ENCODE measurements at places on chromosomes 12 and 14.

DNA sequence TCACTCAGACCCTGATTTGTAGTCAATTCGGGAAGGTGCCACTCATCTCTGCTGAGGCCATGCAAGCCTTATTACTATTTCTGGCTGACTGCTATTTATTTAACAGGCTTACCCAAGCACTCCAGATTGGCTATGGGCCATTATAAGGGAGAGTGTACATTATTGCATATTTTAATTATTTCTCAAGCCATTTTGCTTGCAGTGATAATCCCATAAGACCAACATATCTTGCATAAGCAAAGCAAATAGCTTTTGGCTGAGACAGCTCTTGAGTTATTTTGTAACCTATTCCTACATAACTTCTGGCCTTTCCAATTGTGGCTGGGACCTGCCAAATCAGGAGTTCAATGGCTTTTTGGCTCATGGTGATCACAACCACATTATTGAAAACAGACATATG is 509.6 kb upstream of the USP15 start:
- DNase-seq, result no peak

- no peak for DNase-seq
These were observed 22.1 kb downstream of the SCARB1 start for GRCh38 chr12:124841558-124841945.

DNA sequence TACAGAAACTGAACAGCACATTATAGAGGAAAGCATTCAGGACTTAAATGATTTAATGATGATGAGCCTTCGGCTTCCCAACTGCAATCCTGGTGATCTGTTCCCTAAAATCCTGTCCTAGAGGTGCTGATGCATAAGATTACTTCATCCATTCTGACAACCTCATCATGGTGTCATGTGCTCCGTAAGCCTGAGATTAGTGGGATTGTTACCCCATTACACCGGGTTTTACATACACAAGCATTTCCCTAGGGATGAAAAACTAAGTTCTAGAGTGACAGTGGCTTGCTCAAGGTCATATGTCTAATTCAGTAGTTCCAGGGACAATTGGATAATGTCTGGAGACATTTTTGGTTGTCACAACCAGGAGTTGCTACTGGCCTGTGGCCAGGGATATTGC is 2.5 kb upstream of the RNASE13 start:
- DNase-seq, result no peak

DNA sequence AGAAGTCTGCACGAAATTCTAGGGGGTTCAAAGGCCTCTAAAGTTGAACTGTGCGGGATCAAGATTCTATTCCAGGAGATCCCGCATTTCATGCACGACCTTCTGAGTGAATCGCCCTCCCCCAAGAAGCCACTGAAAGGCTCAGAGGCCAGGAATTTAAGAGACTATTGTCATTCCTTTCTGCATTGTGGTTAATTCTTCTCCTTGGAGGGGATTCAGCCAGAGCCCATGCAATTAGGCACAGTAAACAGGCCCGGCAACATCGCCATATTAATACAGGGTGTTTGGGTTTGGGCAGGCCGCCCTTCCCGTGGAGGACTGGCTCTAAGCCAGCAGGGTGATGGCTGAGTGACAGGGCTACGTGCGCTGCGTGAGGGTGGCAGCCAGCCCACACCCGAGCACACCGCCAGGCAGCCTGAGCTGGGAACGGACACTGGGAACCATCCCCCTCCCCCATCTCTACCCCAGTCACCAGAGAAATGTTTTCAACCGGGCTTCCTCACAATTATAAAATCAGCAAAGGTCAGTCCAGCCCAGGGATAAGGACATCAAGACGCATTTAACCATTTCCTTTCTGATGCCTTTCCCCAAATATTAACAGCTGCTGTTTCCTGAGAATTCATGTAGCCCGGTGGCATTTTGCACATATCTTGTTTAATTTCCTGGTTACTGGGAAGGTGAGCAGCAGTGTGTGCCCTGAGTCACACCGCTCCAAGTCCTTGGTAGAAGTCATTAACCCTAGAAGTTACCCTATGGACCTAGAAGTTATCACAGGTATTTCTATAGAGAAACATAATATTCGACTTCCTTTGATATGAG is 12.5 kb downstream of the EGLN3 start:
- DNase-seq, result no peak

GRCh38 chr14:68487805-68488590 is 304.9 kb downstream of the ZFP36L1 start:
- no peak for DNase-seq

GRCh38 chr14:72619881-72620280 is 274.0 kb downstream of the DPF3 start:
- no peak for DNase-seq

- DNase-seq, result peak; percentile 39
These were observed 61.4 kb downstream of the VWF start for GRCh38 chr12:6062757-6063735.

GRCh38 chr12:113314121-113314529 is 20.8 kb downstream of the SLC8B1 start:
- DNase-seq, result no peak

DNA sequence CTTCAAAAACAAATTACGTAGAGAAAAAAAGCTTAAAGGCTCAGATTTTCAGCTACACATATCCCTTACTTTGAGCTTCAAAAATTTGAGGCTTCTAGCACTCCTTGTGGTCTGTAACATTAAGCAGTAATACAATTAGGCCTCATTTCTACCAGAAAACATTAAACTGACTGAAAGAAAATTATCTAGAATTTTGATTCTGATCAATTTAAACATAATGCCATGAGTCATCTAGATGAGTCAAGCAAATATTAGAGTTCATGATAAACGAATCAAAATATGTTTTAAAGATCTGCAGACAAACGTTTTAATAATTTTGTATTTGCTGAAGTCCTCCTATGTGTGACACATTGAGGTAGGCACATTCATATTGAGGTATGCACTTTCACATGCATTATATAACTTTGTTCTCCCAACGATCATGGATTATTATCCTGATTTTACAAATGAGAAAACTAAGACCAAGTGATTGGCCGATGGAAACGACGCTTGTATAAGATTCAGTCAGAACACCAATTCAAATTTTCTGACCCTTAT is 4.3 kb downstream of the OSBPL8 start:
- peak; percentile 21 for DNase-seq

GRCh38 chr14:36430662-36431084 is 89.4 kb downstream of the NKX2-1 start:
- DNase-seq, result no peak

DNA sequence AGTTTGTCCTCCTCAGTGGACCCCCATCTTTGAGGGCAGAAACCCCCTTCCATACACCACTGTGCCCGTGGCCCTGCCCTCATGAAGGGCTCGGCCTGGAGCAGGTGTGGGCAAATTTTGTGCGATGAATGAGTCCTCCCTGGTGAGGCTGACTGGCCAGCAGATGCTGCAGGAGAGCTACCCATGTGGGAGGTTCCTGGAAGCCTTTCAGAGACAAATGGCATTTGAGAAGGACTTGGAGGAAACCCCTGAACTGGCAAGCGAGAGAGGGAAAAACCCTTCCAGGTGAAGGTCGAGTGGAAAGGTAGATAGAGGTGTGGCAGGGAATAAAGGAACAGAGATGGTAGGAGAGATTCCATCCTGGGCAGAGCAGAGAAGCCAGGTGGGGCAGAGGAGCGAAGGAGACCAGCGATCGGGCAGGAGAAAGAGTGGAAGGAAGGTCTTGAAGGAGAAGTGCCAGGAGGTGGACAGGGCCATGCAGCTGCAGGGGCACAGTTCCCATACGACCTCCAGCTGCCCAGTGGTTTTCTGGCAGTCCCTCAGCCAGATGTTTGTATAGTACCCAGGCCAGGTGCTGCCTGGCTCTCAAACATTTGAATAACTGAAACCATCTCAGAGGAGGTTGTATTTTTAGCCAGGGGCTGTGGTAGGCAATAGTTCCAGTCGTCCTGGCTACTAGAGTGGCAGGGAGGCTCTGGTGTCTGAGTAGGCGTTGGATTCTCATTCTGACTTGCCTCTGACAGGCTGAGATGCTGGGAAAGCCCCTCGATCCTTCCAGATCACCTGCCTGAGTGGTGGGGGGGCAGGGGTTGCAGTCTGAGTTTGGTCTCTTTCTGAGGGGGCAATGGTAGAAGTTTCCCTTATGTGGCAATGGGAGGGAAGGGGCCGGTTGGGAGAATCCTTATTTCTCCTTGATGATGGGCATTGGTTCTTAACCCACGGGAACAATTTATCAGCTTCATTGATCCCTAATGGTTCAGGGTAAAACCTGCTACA is 40.1 kb downstream of the FBXL14 start:
- no peak for DNase-seq

DNA sequence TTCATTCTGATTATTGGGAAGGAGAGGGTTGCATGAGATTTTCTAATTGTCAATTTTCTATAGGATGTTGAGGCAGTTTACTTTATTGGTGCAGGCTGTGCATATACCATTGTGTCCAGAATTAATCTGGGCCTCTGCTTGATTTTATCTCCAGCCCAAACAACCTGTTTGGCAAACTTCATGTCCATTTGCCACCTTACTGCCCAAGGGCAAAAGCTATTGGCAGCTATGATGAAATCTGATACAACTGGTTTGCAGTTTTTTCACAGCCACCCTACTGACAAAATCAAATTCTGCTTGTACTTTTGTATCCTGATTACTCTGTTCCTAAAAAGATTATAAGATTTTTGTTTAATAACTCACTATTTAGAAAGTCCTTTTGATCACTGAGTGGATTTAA is 789.2 kb upstream of the FBXO33 start:
- DNase-seq, result no peak

- DNase-seq, result no peak
These were observed 232.4 kb downstream of the AEBP2 start for GRCh38 chr12:19671695-19672094.

DNA sequence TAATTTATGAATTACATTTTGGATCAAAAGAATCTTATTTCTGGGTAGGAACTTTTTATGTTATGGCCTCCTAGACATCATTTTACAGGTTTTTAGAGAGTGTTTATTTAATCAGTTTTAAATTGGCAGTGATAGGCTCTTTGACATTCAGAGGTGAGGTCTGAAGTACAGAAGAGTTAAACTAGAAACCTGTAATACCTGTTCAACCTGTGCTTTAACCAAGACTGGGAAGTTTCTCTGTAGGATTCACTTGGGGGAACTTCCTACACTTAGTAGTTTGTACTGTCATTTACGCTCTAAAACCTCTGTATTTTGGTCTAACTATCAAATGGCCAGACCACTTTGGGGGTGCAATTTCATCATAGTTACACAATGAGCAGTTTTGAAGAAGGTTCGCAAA is 35.9 kb downstream of the PLEKHA5 start:
- DNase-seq, result no peak

- DNase-seq, result no peak
These were observed 18.9 kb upstream of the CFL2 start for GRCh38 chr14:34733245-34733644.

GRCh38 chr12:10067942-10068341 is 30.8 kb downstream of the CLEC1A start:
- DNase-seq, result no peak

GRCh38 chr12:105985383-105985782 is 153.4 kb downstream of the NUAK1 start:
- DNase-seq, result no peak

- DNase-seq, result no peak
These were observed 879 bp upstream of the HSPB8 start for GRCh38 chr12:119177724-119178380.

GRCh38 chr14:20179218-20179617 is 11.5 kb upstream of the OR11G2 start:
- no peak for DNase-seq

DNA sequence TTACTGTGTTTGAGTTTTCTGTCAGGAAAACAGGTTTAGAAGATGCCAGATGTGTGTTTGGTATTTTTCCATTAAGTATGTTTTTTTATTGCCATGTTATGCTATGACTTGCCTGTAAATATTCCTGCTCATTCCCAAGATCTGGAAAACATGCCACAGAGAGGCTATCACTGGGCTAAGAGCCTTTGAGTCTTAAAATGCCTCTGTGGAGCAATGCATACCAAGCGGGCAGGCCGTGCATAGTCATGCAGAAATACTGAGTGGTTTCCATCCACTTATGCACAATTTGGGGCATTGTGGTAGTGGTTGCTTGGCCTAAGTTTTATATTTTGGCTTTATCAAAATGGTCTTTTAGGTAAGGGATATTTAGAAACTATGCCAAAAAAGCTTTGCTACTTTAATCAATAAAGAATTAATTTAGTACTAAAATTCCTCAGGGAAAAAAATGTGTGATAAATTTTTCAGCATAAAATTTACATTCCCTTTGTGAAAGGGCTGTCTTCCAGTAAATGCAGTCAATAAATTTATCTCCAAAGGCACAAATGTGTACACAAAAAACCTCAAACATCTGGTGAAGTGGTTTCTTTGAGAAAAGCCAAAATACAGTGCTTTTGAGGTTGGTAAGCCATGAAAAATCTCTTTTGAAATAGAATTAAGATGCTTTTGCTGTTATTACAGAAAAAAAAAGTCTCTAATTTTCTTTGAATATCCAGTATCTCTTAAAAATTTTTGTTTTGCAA is 341.3 kb upstream of the FBXO33 start:
- no peak for DNase-seq

- no peak for DNase-seq
These were observed 2.2 kb upstream of the ZFP36L1 start for GRCh38 chr14:68794851-68795596.

DNA sequence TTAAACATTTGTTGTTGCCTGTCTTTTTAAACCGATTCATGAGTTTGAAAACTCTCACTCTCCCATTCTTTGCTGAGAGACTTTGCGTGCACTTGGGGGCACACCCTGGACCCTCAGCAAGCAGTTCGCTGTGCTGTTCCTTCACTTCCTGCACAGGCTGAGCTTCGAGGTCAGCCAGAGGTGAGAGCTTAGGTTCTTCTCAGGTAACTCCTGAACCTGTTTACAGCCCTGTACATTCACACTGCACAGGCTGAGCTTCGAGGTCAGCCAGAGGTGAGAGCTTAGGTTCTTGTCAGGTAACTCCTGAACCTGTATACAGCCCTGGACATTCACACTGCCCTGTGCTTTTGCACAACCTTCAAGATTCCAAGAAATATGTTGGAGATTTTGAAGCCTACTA is 9.8 kb upstream of the CLECL1 start:
- peak; percentile 46 for DNase-seq

GRCh38 chr12:122518908-122519307 is 7.8 kb downstream of the RSRC2 start:
- DNase-seq, result no peak

- no peak for DNase-seq
These were observed 426.8 kb downstream of the VRK1 start for GRCh38 chr14:97224016-97224415.

DNA sequence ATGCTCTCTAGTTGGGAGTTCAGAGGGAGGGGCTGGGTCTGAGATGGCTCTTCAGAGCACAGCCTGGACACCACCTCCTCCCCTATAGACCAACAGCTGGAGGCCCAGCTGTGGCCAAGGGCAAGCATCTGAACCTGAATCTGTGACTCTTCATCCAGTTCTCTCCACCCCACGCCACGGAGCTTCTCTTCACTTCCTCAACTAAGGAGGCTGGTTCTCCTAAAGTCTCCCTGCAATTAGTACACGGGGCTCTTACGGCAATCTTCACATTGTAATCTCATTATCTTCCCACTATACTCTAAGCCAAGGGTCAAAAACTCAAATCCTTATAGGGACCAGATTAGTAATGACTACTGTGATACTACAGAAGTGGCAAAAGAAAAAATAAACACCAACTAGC is 9.8 kb downstream of the NRDE2 start:
- no peak for DNase-seq

GRCh38 chr14:35370969-35371368 is 33.6 kb downstream of the NFKBIA start:
- DNase-seq, result no peak

- no peak for DNase-seq
These were observed 71.4 kb upstream of the PARP11 start for GRCh38 chr12:3944620-3945019.

Measured in CD4-positive, alpha-beta T cell treated with Interleukin-15 for 4 hours (primary cell).